ENCODE measurements at places on chromosomes 5 and 9. TPM values are rescaled to one million over a fixed set of nuclear protein-coding genes. Genes with fewer than 3 reads are reported as not detected.

GRCh38 chr5:32249668-32250067, 63.1 kb downstream of the MTMR12 start:
- no peak for DNase-seq

- DNase-seq: peak; percentile 65
Observed at GRCh38 chr9:73149371-73150067, 2.1 kb upstream of the ANXA1 start.

Gene EHMT1
- total RNA-seq: 18.5 TPM

DNA sequence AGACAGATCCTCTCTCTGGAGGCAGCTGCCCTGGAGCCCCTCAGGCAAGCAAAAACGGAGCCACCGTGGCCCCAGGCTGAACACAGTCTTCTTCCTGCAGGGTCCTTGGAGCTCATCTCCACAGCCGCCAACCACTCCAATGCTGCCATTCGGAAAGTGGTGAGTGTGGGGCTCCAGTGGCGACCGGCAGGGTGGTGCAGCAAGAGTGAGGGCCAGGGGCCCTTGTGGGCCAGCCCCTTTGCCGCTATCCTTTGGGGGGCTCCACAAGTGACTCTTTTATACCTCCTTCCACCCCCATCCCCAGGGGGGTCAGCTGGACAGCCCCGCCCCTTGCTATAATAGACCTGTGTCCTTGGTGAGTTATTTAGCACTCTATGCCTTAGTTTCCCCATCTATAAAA, 47.4 kb upstream of the SUSD3 start:
- no peak for DNase-seq

DNA sequence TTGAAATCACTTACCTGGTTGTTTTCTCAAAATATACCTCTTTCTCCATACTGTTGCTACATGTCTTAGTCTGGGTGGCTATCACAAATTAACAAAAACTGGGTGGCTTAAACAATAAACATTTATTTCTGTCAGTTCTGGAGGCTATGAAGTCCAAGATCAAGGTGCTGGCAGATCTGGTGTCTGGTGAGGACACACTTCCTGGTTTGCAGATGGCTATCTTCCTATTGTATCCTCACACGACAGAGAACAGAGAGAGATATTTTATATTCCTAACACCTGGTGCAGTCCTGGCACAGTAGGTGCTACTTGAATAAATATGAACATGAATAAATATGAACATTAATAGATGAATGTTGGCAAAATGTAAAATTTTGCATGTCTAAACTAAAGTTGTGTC, 164.3 kb upstream of the ACOT12 start:
- no peak for DNase-seq

Gene TXNDC8
- total RNA-seq: not detected
